ENCODE measurements at places on chromosomes 6 and 20.

DNA sequence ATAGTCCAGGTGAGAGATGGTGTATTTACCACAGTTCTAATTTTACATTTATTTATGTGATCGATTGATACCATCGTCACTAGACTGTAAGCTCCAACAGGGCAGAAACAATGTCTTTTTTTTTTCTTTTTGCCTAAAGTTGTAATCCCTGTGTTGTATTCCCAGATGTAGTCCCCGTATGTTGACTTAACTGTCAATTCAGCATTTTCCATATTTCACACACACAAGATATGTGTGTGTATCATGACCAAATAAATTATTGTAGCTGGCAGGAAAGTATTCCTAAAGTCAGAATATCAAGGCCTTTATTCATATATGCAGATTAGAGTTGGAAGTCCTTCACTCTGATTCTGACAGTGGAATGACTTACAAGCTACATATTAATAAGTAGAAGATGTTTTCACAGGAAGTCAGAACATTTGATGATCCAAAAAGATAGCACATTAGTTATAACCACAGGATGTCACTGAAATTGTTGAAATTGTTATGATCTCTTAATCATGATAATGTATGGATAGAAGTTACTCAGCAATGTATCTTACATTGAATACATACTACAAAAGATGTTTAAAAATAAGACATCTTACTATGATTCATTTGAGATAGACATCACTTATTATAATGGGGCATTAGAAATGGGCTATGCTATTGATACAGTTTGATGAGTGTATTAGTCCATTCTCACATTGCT, 10.6 kb downstream of the RNF182 start:
- DNase-seq, result no peak

DNA sequence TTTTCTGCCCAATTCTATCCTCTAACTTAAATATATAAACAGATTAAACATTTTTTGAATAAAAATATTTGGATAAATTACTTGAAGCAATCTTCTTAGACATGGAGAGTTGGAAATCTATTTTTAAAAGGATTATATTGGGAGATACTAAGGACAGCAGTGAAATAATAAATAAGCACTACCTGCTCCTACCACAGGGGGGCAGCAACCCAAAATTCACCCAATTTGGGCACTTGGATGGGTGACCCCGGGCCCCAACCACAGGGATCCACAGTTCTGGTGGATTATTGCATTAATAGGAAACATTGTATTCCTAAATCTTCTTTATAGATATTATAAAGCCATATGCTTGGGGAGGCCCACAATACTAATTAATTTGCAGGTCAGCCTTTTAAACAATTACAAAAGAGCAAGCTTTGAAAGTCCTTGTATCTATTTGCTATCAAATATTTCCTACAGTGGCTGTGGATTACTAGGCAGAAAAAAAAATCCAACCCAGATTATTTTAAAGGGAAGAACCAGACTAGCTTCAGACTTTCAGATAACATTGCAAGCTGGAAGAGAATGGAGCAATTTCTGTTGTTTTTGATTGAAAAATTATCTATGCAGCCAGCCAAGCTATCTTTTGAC, 66.4 kb upstream of the PDE10A start:
- peak; percentile 20 for DNase-seq

GRCh38 chr20:62819494-62820174, 2.8 kb downstream of the COL9A3 start:
- no peak for DNase-seq

GRCh38 chr6:6591778-6592465, 3.4 kb downstream of the LY86 start:
- no peak for DNase-seq

GRCh38 chr6:161507375-161507774, 233.5 kb upstream of the AGPAT4 start:
- no peak for DNase-seq

GRCh38 chr6:139828751-139829519, 454.5 kb upstream of the CITED2 start:
- no peak for DNase-seq

DNA sequence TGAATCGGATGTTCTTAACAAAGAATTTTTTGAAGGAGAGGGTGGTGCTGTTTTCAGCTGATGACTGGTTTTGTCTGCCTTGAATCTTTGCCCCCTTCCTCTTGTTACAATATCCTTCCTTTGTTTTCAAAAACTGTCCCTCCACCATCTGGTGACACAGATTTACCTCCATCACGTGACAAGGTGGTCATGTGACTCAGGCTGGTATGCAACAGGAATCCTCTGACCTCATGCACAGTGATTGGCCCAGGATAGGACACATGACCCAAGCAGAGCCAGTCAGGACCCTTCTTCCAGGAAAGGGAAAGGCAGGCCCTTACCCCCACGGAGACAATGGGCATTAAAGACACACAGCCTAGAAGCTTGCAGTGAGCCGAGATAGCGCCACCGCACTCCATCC, 84.7 kb upstream of the MC3R start:
- DNase-seq, result no peak

DNA sequence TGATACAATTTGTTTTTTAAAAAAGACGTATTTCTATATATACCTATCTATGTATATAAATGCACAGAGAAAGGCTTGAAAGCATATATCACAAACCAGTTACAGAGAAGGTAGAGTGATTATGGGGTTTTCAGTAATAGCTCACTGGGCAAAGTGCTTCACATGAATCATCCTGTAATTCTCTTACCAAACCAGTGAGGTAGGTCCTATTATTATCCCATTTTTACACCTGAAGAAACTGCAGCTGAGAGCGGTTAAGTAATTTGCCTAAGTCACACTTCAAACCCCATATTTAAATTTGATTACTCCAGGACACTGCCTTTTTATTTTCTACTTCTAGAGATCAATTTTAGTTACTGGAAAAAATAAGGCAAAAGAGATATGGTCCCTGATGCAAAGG, 4.4 kb downstream of the GSS start:
- peak; percentile 85 for DNase-seq

DNA sequence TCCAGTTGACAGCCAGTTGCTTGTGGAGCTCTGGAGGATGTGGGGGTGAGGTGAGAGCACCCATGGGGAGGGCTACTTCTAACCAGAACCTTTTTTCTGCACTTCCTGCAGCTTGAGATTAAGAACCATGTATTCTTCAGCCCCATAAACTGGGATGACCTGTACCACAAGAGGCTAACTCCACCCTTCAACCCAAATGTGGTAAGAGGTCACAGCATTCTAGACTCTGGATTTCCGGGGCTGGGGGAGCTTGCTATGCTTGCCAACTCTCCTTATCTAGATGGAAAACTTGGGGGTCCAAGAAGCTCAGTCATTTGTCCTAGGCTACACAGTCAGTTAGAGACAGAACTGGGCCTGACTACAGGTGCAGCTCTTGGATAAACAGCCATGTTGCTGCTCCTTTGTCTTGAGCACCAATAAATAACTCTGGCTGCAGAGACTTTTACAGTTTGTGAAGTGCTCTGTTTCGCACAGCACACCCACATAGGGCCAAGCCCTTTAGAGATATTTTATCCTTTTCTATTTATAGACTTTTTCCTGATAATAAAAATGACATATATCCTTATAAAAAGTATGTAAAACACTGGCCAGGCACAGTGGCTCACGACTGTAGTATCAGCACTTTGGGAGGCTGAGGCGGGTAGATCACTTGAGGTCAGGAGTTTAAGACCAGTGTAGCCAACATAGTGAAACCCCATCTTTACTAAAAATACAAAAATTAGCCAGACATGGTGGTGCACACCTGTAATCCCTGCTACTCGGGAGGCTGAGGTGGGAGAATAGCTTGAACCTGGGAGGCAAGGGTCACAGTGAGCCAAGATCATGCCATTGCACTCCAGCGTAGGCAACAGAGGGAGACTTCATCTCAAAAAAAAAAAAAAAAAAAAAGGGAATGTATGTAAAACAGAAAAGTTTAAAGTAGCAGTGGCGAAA, 10.6 kb upstream of the IFT52 start:
- DNase-seq, result no peak

- no peak for DNase-seq
Observed at GRCh38 chr20:13610184-13610583, 28.5 kb downstream of the TASP1 start.

DNA sequence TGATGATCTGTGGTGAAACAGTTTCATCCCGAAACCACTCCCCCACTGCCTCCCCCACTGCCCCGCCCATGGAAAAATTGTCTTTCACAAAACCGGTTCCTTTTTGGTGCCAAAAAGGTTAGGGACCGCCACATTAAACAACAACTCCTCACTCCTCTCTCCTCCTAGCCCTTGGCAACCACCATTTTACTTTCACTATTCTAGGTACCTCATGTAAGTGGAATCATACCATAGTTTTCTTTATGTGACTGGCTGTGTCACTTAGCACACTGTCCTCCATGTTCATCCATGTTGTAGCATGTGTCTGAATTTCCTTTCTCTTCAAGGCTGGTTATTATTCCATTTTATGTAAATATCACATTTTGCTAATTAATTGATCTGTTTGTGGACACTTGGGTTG, 99.3 kb downstream of the UTRN start:
- no peak for DNase-seq

DNA sequence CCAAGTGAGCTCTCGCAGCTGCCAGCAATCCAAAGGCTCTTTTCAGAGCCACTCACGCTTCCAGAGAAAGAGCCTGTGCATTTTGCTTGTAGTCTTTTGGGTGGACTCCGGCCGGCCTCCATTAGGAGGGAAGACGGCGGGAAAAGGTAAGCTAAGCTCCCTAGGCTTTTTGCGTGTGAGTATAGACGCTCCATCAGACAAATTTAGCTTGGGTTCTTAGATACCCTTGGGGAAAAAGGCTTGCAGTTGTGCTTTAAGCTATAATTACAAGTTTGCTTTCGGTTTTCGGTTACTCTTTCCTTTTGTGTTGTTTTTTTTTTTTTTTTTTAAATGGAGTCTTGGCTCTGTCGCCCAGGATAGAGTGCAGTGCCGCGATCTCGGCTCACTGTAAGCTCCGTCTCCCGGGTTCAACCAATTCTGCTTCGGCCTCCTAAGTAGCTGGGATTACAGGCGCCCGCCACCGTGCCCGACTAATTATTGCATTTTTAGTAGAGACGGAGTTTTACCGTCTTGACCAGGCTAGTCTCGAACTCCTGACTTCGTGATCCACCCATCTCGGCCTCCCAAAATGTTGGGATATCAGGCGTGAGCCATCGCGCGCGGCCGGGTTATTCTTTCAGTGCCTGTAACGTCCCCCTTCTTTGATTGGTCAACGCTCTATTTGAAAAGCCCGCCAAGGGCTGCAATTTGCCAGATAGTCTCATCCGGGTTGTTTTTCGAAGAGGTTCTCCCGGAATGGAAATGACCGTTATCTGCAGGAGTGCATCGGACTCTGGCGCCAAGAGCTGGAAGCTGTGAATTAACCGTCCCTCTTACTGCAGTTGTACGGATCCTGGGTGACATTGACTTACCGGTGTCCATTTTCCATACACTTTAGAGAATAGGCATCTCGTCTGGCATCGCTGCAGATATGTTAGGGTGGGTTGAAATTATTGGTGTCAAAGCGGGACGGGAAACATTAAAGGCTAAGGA, 18.1 kb downstream of the OR2B2 start:
- DNase-seq, result peak; percentile 95

DNA sequence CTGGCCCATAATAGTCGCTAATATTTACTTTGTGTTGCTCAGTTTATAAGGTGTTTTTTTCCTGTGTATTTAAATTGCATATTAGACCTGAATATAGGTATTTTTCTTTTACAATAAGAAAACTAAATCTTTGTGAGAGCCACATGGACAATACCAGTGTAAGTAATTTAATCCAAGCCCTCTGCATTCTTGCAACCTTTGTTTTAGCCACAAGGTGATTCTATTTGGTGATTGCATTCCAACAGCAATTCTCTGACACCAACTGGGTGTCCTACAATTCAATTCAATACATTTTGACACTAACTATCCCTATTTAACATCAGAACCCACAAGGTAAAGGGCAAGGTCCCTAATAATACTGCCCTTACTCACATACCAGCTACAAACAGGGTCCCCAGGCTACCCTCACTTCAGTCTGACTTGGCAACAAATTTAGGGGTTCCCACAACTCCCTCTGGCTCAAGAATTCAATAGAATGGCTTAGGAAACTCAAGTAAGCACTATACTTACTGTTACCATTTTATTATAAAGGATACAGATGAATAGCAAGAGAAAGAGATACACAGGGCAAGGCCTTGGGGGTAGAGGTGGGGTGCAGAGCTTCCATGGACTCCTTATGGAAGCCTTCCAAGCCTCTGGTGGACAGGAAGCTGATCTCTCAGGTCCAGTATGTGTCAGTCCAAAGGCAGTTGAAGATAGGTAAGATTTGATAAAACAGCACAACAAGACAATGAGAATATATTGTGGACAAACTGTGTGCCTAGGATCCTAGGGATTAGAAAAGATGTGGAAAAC, 169.3 kb downstream of the CD83 start:
- no peak for DNase-seq

DNA sequence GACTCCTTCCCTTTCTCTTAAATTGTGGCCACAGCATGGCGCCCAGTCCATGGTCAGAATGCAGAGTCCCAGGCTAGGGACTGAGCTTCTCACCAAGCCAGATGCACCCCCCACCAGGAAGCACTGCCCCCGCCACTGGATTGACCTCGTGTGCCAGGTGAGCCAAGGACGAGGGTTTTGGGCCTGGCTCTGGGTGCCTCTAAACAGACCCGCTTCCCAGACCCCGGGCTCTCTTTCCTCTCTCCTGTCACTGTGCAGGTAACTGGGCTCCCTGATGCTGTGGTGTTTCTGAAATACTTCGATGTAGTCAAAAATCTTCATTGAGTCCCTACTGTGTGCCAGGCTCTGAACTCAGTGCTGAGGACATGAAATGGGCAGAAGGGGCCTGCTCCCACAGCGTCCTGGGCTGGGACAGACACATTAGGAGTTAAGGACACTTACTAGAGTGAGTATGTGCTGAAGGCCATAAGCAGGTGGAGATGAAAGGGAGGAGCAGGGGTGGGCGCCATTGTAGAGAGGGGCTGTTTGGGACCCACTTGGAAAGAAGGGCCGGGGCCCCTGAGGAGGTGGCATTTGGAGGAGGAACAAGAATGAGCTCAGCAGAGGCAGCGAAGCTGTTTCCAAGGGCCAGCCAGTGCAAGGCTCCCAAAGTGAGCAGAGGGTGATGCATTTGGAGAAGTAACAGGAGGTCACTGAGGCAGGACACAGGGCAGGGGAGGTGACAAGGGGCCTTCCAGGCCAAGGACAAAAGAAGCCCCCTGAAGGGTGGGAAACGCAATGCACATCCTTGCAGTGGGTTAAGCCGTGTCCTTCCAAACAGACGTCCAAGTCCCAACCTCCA, 217.1 kb downstream of the ANKRD60 start:
- no peak for DNase-seq

- peak; percentile 24 for DNase-seq
Observed at GRCh38 chr6:90249034-90249433, 47.6 kb downstream of the BACH2 start.

DNA sequence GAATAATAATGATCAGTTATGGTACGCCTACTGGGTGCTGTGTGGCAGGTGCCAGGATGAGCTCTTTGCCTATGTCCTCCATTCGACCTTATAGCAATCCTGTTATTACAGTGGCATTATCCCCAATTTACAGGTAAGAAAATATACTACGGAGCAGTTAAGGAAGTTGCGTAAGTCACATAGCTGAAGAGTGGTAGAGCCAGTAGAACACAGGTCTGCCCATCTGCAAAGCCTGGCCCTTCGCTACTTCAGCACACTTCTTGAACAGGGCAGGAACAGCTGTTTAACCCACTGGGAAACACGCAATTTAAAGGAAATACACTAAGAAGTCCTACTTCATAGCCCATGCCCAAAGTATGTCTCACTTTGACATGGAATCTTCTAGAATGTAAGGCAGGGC, 91.8 kb downstream of the PXDC1 start:
- DNase-seq, result peak; percentile 24
